Activated naive CD8-positive, alpha-beta T cell treated with anti-CD3 and anti-CD28 coated beads, Interleukin-2, amount 50 U/mL, for 24 hours (primary cell): ENCODE measurements at places on chromosomes 7 and 10.

DNA sequence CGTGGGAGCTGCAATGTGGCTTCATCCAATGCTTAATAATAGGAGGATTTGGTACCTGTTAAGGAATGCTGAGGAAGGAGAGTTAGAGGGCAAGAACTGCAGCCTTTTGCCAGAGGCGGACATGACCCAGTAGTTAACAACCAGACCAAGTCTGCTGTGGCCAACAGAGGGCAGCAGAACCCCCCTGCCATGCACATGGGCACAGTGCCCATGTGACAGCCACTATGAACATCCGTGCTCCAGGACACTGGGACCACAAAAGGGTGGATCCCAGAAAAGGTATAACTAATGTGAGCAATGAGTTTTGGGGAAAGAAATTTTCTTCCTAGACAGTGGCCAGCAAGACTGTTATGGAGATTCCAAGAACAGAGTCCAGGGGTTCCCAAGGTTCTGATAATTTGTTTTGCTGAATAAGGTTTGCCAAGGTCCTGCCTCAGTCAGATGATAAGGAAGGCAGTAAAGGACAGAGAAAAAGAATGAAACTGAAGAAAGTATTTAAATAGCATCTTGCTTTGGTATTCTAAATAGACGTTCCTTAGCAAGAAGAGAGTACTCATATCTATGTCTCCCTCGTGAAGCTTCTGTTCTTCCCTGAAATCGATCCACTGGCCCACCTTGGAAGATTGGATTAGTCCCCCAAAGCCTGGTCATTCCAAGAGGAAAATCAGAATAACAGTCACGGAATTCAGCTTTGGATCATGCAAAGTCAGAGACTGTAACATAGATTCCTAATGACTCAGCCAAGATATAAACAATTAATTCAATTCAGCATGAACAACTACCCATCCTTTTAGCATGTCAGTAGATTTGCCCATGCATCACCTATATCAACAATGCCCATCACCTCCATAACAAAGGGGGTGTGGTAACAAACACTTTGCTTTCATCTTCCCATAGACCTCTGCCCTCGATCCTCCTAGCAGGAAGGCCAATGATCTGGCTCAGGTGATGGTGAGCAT lies 56.0 kb downstream of the LGI1 start:
- H3K4me1 ChIP-seq, result peaks cover 20% of the 10 kb centered on the region
- no peaks in the 10 kb centered on the region for H3K36me3 ChIP-seq
- peak; percentile 67 for DNase-seq
- H3K27me3 ChIP-seq, result peaks cover 35% of the 10 kb centered on the region

DNA sequence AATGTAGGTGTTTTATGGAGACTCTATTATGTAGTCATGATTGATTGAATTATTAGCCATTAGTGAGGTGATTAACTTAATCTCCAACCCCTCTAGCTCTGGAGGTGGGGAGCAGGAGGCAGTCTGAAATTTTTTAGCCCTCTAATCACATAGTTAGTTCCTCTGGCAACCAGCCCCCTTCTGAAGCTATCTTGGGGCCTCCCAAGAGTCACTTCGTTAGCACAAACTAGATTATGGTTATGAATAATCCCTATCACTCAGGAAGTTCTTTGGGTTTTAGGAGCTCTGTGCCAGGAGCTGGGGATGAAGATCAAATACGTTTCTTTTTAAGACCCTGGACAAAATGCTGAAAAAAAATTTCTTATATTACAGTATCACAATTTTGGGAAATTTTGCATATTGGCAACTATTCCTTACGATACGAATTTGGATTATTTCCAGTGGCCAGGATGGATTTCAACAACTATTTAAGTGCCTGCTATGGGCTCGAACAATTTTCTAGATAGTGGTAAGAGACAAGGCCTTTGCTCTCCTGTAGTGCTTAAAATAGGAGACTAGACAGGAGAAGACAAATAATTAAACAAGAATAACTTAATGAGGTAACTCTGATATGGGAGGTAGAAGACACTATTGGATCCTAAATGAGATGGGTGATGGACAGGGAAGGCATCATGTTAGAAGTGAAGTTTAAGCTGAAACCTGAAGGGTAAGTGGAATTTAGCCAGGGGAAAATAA lies 52.9 kb downstream of the BTAF1 start:
- H3K4me1 ChIP-seq, result peaks cover 42% of the 10 kb centered on the region
- no peak for DNase-seq
- H3K27ac ChIP-seq, result peak overlapping the region; percentile 96
- no peaks in the 10 kb centered on the region for H3K27me3 ChIP-seq
- no peak overlapping the region for H3K4me3 ChIP-seq

DNA sequence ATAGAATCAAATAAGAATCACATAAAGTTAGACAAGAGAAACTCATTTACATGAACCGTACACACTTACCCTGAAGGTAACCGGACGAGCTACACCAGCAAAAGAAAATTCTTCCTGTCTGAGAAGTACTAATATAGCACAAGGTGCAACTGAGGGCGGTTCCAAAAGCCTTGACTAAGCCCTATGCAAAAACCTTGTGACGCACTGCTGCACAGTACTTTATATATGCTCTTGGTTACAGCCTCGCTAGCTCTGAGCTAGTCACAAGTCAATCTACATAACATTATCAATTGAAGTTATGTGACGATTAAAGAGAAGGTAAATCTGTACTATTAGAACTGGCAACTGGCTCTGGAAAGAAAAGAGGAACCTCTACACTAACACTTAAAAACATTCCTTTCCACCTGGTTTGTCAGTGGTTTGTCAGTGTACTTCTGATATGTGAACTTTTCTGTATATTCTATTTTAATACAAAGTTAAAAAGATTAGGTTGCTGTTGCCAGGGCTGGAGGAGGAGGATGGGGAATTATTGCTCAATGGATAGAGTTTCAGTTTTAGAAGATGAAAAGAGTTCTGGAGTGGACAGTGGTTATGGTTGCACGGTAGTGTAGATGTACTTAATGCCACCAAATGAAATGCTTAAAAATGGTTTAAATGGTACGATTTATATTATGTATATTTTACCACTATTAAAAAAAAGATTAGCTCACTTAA lies 21.6 kb downstream of the NT5C3A start:
- peak; percentile 51 for DNase-seq
- H3K27ac ChIP-seq, result peak overlapping the region; percentile 89
- H3K27me3 ChIP-seq, result no peaks in the 10 kb centered on the region

- no peak overlapping the region for H3K4me3 ChIP-seq
- no peak for DNase-seq
- peaks cover 38% of the 10 kb centered on the region for H3K4me1 ChIP-seq
These were observed 42.7 kb downstream of the SNX10 start for GRCh38 chr7:26334166-26334859.

GRCh38 chr7:8433477-8434289 lies at the start of gene NXPH1:
TSS of gene NXPH1 (plus strand) at chr7:8433609.
- H3K36me3 ChIP-seq, result peaks cover 3% of the 10 kb centered on the region
- no peak within 1 kb of the TSS for H3K4me3 ChIP-seq
- peaks cover 65% of the 10 kb centered on the region for H3K27me3 ChIP-seq
- no peak for DNase-seq

DNA sequence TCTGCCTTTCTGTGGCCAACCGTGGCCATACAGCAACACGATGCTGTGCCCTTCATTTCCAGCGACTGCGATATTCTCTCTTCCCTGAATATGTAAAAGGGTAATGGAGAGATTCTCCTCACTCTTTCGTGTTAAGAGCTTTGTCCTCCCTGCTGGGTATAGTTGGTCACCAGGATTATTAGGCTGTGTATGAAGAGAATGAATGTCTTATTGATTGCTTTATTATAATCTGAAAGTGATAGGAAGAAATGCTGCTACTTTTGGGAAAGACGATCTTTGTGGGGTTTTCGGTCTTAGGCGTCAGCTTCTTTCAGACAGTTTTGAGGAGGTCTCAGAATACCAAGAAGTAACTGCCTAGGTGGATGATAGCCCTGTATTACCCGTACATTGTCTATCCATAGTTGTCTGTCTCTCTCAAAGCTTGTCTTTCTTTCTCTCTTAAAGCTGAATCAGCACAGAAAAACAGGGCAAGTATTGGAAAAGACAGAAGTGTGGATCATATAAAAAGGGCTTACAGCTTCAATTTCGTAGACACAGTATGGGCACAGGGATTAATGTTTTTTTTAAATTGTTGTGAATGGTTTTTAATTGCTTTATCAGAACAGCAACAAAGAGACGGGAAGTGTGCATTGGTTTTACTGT lies 1.2 kb downstream of the AHCYL2 start:
- H3K4me1 ChIP-seq, result peaks cover 32% of the 10 kb centered on the region
- no peak for DNase-seq
- H3K36me3 ChIP-seq, result no peaks in the 10 kb centered on the region
- H3K4me3 ChIP-seq, result peak overlapping the region; percentile 89
